ENCODE measurements at places on chromosomes 13 and 19. TPM values are rescaled to one million over a fixed set of nuclear protein-coding genes. Genes with fewer than 3 reads are reported as not detected.
A peak's percentile ranks its signal among the peaks of the same experiment; 100 is the strongest.

DNA sequence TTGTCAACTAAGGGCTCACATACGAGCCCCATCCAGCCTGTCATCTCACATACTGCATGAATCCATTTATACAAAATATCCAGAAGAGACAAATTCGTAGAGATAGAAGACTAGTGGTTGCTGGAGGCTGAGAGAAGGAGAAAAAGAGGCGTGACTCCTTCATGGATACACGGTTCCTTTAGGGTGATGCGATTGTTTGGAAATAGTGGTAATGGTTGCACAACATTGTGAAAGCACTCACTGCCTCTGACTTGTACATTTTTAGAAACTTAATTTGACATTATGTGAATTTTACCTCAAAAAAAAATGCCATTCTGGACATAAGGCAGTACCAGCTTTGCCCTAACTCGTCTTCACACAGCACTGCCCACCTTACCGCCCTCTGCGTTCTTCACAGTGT lies 27.3 kb downstream of the IGFL1 start:
- DNase-seq, result no peak

- peak; percentile 45 for DNase-seq
Observed at GRCh38 chr19:51702825-51703574, 9.9 kb downstream of the SPACA6 start.

- no peak for DNase-seq
Observed at GRCh38 chr19:40604171-40604646, 3.0 kb downstream of the LTBP4 start.

- no peak for DNase-seq
Observed at GRCh38 chr13:57558051-57558467, 73.5 kb upstream of the PCDH17 start.

HCN2 gene
- 1.2 TPM for total RNA-seq

SLC7A1 gene
- 25.7 TPM for total RNA-seq
